Osteoblast (primary cell): ENCODE measurements at places on chromosomes 13 and 19. TPM values are rescaled to one million over a fixed set of nuclear protein-coding genes. Genes with fewer than 3 reads are reported as not detected.

GRCh38 chr19:48085904-48086864 is 24.4 kb downstream of the PLA2G4C start:
- no peaks in the 10 kb centered on the region for H3K36me3 ChIP-seq
- no peak overlapping the region for H3K27ac ChIP-seq
- DNase-seq: no peak
- H3K4me1 ChIP-seq: peaks cover 17% of the 10 kb centered on the region
- H3K4me3 ChIP-seq: no peak overlapping the region

DNA sequence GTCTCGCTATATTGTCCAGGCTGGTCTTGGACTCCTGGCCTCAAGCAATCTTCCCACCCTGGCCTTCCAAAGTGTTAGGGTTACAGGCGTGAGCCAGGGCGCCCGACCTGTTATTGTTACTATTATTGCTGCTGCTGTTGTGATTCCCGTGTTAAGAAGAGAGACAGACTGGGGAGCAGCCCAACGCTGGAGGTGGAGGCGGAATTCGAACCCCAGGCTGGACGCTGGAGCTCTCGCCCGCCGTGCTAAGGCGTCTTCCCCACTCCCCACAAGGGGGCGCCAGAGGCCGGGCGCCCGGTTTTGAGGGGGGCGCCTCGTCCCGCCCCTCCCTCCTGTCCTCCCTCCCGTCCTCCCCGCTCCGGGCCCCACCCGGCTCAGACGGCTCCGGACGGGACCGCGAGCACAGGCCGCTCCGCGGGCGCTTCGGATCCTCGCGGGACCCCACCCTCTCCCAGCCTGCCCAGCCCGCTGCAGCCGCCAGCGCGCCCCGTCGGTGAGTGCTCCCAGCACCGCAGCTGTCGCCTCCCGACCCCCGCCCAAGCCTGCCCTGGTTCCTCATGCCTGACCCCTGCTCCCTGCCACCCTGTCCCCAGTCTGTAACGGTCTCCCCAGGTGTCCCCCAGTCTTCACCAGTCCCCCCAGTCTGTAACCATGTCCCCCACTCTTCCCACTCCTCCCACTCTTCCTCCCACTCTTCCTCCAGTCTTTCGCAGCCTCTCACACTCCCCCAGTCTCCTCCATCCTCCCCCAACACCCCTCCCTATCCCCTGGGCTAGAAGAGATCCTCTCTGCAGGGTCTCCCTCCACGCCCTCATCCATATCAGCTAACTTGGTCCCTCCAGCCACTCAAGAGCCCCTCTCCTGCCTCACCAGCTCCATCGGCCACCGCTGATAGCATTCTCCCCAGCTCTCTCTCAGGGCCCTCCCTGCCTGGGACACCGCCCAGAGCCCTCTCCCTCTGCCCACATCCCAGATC is at the start of gene EHD2:
TSS of gene EHD2 (plus strand) at position 377 of the 976 bp plus-strand sequence. CDS start 3,191 bp downstream, outside the sequence.
- DNase-seq: peak; percentile 97
- H3K4me1 ChIP-seq: peaks cover 11% of the 10 kb centered on the region
- no peaks in the 10 kb centered on the region for H3K27me3 ChIP-seq
- H3K27ac ChIP-seq: peak within 1 kb of the TSS; percentile 78
- H3K4me3 ChIP-seq: peak within 1 kb of the TSS; percentile 97

DNA sequence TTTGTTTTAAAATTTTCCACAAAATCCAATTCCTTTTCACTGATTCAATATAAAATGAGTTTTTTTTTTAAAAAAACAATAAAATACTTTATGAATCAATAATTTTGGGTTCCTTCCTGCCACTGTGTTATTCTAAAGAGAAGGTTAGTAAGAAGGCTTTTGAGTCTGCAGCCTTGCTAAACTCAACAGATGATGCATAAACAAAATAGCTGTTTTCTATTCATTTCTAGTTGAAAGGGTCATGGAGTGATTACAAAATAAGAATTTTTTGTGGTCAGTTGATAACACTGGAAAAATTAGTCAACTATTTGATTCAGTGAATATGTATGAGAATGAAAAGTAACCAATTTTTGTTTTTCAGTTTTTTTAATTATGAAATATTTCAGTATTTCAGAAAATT is 169.9 kb downstream of the VWA8 start:
- no peaks in the 10 kb centered on the region for H3K27me3 ChIP-seq
- no peak overlapping the region for H3K4me3 ChIP-seq
- peak; percentile 21 for DNase-seq
- H3K27ac ChIP-seq: no peak overlapping the region

GRCh38 chr19:46787331-46788261 is 798 bp downstream of the SLC1A5 start:
- H3K27ac ChIP-seq: peak overlapping the region; percentile 97
- peak; percentile 89 for DNase-seq

- H3K4me3 ChIP-seq: no peak overlapping the region
- peaks cover 69% of the 10 kb centered on the region for H3K27me3 ChIP-seq
- DNase-seq: peak; percentile 48
- H3K4me1 ChIP-seq: no peaks in the 10 kb centered on the region
- H3K36me3 ChIP-seq: no peaks in the 10 kb centered on the region
Observed at GRCh38 chr13:27961227-27962085, 7.7 kb downstream of the CDX2 start.

GRCh38 chr13:79361299-79361698 is 44.8 kb downstream of the RBM26 start:
- no peaks in the 10 kb centered on the region for H3K27me3 ChIP-seq
- DNase-seq: no peak
- H3K27ac ChIP-seq: no peak overlapping the region
- H3K4me1 ChIP-seq: no peaks in the 10 kb centered on the region
- no peak overlapping the region for H3K4me3 ChIP-seq
- peaks cover 46% of the 10 kb centered on the region for H3K36me3 ChIP-seq

- peaks cover 44% of the 10 kb centered on the region for H3K36me3 ChIP-seq
- H3K4me3 ChIP-seq: no peak overlapping the region
- H3K27me3 ChIP-seq: no peaks in the 10 kb centered on the region
- no peak overlapping the region for H3K27ac ChIP-seq
- H3K4me1 ChIP-seq: no peaks in the 10 kb centered on the region
- peak; percentile 93 for DNase-seq
Observed at GRCh38 chr19:49347835-49348234, 12.6 kb downstream of the CD37 start.

DNA sequence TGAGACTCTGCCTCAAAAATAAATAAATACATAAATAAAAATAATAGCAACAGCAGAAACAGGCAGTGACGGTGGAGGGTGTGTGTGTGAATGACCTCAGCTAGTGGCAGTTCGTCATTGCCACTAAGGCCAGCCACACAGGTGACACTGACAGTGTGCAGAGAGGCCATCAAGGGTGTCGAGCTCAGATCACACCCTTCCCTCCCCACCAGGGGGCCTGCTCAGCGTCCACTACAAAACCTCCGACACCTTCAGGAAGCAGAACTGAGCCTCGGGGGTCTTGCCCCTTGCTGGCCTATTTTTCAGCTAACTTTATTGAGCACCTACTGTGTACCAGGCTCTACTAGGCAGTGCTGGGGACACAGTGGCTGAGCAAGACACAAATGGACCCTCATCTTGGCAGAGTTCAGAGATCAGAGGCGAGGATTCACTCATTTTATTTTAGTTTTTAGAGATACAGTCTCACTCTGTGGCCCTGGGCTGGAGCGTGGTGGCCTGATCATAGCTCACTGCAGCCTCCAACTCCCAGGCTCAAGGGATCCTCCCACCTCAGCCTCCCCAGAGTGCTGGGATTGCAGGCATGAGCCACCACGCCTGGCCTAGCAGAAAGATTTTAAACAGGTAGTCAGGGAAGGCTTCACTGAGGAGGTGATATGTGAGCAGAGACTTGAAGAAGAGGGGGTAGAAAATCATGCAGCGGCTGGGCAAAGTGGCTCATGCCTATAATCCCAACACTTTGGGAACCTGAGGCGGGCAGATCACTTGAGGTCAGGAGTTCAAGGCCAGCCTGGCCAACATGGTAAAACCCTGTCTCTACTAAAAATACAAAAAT is 30.3 kb upstream of the SEMA6B start:
- no peaks in the 10 kb centered on the region for H3K4me1 ChIP-seq
- peak; percentile 31 for DNase-seq
- no peak overlapping the region for H3K27ac ChIP-seq
- H3K36me3 ChIP-seq: no peaks in the 10 kb centered on the region
- H3K27me3 ChIP-seq: peaks cover 21% of the 10 kb centered on the region

TIMM44 gene
- total RNA-seq: 52.5 and 55.4 TPM in 2 replicates

SLC17A7 gene
- total RNA-seq: under 0.01 TPM in 2 replicates

NKPD1 gene
- 0.29 TPM in 1 of 2 replicates, not detected in the other for total RNA-seq

CGB5 gene
- not detected in 2 replicates for total RNA-seq

EXOSC5 gene
- total RNA-seq: 13.3 and 14.5 TPM in 2 replicates

MATK gene
- total RNA-seq: not detected in 2 replicates

SRRM5 gene
- under 0.01 TPM in 1 of 2 replicates, not detected in the other for total RNA-seq

TGFBR3L gene
- under 0.01 TPM in 1 of 2 replicates, not detected in the other for total RNA-seq

HOMER3 gene
- 98.4 and 107 TPM in 2 replicates for total RNA-seq
